AG20443 (cell line): ENCODE measurements at places on chromosomes 4 and X.

- peak; percentile 9 for DNase-seq
Observed at GRCh38 chr4:156169861-156170260, 216.2 kb upstream of the CTSO start.

DNA sequence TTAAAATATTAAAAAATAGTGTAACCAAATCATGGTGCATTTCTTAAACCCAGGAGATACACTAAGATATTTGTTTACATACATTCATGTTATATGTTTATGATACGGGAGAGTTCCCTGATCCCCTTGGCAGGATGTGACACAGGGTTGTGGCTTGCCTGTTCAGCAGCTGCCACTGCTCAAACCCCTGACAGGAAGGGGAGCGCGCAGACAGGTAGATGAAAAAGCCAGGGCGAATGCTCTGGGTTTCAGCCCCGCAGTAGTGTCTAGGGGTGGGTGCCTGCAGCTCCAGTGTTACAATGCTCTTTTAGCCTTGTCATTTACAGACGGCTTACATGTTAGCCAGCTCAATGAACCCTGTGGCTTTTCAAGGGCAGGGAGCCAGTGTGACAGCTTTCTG, 1343.8 kb upstream of the IGFBP7 start:
- no peak for DNase-seq

- peak; percentile 13 for DNase-seq
Observed at GRCh38 chrX:10649265-10649664, 28.9 kb upstream of the MID1 start.

DNA sequence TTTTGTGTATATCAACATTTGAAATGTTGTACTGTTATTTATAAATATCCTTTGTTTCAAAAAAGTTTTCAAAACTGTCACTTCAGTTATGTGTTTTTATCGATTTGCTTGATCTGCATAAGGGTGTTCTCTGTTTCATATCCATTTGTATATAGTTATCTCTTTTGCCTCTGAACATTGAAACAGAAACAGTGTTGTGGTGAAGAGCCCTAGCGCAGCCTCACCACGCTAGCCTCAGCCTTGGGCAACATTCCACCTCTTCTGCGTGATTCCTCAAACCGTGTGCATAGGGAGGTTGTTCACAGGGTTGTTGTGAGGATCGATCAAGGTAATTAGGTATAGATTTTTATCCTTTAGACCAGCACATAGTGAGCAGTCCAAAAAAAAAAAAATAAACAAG, 287.0 kb upstream of the GALNT7 start:
- DNase-seq: no peak

GRCh38 chrX:134369576-134369975, 90.4 kb upstream of the HPRT1 start:
- no peak for DNase-seq

DNA sequence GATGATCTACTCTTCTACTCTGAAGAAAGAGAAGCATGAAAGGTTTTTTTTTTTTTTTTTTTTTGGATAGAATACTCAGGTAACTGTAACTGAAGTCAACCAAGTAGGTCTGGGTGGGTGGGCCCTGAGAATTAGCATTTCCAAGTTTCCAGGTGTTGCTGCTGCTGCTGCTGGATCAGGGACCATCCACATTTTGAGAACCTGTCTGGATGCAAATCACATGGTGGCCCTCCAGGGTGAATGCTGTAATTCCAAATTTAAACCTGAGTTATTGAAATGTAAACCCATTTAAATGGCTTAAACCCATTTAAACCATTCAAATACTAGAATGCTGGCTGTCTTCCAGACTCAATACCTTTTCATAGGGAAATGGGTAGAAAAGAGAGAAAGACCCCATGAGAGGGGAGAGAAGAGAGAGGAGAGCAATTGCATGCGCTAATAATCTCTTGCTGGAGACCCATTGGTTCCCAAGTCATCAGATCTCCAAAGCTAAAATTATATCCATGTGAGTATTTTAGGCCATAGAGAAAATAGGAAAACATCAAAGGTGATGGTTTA, 17.6 kb downstream of the SUPT20HL1 start:
- no peak for DNase-seq

DNA sequence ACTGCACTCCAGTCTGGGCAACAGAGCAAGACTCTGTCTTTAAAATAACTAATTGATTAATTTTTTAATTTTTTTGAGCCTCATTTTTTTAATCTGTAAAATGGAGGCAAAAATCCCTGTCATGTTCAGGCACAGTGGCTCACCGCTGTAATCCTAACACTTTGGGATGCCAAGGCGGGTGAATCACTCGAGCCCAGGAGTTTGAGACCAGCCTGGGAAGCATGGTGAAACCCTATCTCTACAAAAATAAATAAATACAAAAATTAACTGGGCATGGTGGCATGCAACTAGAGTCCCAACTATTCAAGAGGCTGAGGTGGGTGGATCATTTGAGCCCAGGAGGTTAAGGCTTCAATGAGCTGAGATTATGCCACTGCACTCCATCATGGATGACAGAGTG, 15.4 kb downstream of the AMTN start:
- DNase-seq: no peak

- DNase-seq: no peak
Observed at GRCh38 chr4:152609481-152609880, 70.3 kb downstream of the TMEM154 start.

DNA sequence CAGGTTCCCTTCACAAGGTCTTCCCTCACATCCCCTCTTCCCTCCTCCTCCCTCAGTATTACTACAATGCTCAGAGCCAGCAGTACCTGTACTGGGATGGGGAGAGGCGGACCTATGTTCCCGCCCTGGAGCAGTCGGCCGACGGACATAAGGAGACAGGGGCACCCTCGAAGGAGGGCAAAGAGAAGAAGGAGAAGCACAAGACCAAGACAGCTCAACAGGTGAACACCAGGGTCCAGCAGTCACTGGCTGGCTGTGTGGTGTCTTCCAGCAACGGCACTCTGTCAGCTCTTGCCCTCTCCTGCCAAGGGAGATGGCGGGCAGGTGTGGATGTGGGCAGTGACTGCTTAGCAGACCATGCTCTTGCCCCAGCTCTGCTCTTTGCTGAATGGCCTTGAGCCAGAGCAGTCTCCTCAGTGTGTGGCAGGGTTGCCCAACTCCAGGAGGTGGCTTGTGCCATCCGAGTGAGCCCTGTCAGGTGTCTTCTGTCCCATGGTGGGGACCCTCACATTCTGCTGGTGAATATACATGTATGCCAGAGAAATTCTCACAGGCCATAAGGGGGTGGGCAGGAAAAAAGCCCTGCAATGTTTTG, 11.4 kb upstream of the UBA1 start:
- no peak for DNase-seq

GRCh38 chr4:52983563-52984303, 121.6 kb downstream of the RASL11B start:
- peak; percentile 55 for DNase-seq

GRCh38 chr4:26044983-26045382, 131.0 kb downstream of the SMIM20 start:
- DNase-seq: no peak

DNA sequence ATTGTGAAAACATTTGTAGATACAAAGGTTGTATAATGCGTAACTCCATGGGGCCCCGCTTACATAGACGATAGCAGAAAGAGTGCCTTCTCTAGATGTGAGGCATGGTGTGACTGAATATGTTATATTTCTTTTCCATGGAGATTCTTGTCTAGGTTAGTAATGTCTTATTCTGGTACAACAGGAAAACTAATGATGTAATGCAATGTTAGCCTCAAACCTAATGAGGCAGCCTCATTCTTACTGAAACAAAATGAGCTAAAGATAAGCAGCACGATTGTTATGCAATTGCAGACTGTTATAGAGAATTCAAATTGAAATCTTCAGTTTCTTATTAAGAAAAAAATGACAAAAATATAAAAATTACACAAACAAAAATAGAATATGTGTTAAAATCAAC, 171.1 kb upstream of the ANKRD50 start:
- DNase-seq: peak; percentile 11

GRCh38 chrX:110408949-110409588, 50.4 kb downstream of the RTL9 start:
- DNase-seq: no peak

DNA sequence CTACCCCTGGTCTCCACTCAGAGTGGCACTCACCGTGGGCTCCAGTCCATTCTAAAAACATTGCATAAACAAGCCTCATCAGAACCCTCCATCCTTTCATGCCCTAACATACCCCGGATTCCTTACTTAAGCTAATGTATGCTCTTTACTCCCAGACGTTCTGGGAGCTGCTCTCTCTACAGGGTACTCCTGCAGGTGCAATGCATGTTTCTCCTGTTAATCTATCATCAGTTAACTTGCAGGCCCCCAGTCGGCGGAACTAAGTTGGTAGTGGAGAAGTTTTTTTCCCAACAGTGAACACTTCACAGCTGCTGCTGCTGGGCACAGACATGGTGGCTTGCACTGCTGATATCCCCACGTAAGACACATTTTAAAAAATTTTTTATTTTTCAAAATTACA, 161.6 kb upstream of the FAT1 start:
- DNase-seq: no peak

GRCh38 chrX:30153175-30153880, 62.0 kb upstream of the MAGEB2 start:
- no peak for DNase-seq

- DNase-seq: no peak
Observed at GRCh38 chr4:54101190-54102041, 1.5 kb downstream of the GSX2 start.

- no peak for DNase-seq
Observed at GRCh38 chr4:187064033-187064432, 340.4 kb upstream of the FAT1 start.

DNA sequence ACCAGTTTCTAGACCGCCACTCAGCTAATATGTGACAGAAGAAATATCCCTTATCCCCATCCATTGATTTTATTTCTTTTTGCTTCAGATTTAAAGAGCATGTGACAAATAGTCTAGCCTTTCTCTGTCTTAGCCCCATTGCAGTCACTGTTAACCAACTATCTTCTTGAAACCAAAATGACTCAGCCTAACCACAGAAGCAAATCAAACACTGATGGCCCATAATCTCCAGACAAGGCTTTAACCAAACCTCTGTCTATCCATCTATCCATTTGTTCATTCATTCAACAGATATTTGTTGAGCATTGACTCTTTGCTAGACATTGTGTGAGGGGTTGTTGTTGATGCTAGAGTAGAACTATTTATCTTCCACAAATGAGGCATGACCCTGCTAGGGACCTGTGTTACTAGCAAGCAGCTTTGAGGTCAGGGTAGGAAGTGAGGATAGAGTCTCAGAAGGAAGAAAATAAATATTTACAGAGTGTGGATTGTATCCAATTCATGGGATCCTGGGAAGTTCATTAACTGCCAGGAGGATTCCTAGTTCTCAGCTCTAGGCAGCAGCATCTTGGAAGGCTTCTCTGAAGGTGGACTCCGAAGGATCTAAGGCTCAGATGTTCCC, 22.5 kb downstream of the HNRNPH2 start:
- peak; percentile 22 for DNase-seq

GRCh38 chr4:93761286-93761685, 67.3 kb upstream of the ATOH1 start:
- DNase-seq: no peak

DNA sequence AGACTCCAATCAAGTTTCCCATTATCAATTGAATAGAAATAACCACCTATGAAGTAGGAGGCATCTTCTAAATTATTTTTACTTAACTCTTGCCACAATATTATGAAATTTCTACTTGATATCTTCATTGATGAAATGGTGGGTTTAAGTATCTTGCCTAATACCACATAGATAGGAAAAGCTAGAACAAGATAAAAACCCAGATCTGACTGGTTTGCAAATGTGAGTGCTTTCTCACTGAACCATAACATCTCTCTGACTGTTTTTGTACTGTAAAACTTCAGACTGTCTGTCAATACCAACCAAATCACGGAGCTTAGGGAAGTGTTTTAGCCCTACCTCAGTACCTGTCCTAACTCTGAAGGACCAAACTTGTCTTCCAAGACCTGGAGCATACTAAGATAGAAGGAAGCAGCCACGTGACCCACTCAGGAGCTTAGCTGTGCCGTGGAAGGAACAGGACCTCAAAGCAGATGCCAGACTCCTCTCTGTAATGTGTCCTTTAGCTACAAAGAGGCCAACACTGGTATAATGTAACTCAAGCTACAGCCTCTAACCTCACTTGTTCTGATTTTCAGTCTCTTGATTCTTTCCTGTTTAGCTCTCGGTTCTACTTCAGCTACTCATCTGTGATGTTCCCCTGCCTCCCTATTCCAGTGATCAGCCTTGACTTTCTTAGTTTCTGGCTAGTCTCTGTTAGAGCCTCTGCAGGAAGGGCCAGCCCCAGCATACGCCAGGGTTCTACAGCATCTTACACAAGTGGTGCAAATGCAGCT, 84.4 kb downstream of the LRP2BP start:
- DNase-seq: no peak

GRCh38 chrX:123876177-123876576, 16.3 kb downstream of the XIAP start:
- no peak for DNase-seq

- no peak for DNase-seq
Observed at GRCh38 chrX:1576201-1576992, 15.0 kb upstream of the AKAP17A start.

GRCh38 chr4:61373901-61374440, 173.8 kb downstream of the ADGRL3 start:
- DNase-seq: peak; percentile 3

GRCh38 chrX:8692871-8693270, 39.1 kb downstream of the ANOS1 start:
- DNase-seq: no peak

DNA sequence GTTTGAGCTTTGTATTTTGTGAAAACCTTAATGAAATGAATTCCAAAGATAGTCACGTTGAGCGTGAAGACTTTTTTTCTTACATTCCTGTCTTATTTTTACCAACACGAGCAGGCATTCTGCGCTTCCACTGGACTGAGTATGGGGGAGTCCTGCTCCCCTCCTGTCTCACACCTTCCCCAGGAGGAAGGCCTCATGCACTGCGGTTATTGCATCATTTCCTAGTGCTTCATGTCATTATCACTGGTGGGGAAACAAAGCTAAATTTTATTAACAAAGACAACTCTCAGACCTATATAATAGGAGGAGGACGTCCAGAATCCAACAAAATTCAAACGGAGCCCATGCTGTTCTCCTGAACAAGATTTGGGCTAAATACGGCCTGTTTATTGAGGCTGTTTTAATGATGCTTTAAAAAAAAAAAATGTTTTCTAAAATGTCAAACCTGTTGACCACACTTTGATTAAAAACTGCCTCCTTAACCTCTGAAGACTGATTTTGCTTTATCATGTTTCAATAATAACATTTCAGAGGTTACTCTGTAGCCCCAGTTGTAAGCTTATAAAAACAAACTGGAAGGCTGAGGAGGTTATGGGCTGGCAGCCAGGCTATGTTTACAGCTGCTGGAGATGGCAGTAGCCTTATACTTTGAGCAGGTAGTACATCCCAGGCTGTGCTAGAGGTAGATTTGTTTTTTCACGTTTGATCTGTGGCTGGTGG, 118.0 kb downstream of the SOWAHB start:
- no peak for DNase-seq

DNA sequence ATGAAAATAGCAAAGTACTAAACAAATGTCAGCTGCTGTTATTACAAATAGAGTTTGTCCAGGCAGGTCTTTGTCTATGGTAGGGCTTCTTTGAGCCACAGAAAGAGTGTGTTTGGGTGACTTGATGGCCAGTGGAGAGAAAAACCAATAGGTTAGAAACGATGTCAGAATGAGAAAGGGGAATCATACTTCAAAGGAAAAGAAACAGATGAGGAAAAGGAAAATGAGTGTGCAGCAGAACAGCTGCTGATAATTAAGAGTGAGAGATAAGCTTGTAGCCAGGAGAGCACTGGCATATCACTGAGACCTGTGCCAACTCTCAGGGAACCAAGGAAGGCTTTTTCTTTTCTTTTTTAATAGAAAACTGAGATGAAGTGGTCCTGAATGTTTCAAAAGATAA, 257.2 kb downstream of the ARHGAP24 start:
- DNase-seq: no peak
